ENCODE measurements at places on chromosomes 3 and 15. TPM values are rescaled to one million over a fixed set of nuclear protein-coding genes. Genes with fewer than 3 reads are reported as not detected.

DNA sequence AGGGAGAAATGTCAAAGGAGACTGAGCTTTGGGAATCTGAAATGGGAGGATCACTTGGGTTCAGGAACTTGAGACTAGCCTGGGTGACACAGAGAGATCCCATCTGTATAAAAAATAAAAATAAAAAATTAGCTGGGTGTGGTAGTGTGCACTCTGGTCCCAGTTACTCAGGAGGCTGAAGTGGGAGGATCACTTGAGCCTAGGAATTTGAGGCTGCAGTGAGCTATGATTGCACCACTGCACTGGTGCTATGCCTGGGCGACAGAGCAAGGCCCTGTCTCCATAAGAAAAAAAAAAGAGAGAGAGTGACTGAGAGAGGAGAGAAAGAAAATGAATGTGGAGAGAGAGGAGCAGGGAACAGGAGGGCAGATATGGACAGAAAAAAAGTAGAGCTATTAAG lies 72.8 kb downstream of the SENP2 start:
- DNase-seq = no peak

DNA sequence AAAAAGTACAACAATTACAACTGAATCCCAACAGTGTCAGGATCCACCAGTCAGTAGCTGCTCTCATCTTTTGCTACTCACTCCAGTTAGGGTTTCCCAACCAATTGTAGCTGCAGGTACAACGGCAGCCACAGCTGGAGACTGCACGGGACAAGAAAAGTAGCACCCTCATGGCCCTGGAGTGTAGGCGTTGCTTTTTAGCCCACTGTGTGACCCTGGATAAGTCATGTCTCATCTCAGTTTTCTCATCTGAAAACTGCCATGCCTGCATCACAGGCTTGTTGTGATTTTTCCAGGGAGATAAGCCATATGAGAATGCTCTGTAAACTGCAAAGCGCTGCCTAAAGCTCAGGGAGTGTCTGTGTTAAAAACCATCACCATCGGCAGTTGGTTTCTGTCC lies 535.6 kb upstream of the IL12A start:
- no peak for DNase-seq

DNA sequence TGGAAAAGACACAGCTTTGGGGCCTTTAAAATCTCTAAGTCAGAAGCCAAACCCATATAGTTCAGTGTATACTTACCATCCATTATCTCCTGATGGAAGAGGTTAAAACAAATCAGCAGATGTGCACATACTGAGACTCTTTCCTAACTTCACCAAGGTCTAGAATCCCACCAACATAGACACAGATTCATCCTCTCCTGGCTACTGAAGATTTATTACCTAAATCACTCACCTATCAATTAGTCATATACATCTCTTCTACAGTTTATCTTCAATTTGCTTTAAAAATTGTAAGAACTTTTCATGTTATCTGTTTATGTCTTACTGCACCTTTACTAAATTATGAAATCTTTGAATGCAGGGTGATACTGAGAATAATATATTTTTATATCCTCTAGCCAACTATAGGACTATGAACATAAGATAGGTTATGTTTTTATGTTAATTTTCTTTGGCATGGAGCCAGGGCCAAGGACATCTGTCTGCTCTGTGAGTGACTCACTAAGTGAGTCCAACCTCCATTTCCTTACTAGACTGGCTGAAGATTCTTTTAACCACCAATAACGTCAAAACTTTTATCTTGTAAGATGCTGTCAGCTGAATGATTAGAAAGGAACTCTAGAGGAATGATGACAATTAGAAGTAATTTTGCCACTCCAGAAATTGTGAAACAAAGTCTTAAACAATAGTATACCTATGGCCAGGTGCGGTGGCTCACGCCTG lies 397.6 kb downstream of the FOXP1 start:
- DNase-seq = no peak

- DNase-seq = no peak
These were observed 20.5 kb downstream of the MRPS11 start for GRCh38 chr15:88487796-88488523.

DNA sequence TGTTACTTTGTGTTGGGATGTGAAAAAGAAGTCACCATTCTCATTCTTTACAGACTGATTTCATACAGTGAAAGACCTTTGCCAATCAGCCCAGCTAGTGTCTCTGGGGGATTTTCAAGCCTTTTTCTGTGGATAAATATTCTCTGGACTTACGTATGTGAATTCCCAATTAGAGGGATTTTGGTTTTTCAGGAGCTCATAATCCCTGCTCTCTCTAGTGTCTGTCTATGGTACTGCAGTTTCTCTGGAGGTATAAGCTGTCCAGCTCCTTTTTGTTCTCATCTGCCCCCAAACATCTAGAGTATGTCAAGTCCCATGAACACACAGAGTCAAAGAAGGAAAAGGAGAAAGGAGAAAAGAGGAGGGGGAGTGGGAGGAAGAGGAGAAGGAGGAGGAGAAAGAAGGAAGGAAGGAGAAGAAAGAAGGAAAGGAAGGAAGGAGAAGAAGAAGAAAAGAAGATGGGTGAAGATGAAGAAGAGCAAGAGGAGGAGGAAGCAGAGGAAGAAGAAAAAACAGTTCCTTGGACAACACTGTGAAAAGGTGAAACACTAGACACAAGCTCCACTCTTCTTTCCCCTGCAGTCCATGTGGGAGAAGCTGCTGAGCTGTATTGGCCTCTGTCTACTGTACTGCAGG lies 218.6 kb downstream of the GREM1 start:
- DNase-seq = no peak

DNA sequence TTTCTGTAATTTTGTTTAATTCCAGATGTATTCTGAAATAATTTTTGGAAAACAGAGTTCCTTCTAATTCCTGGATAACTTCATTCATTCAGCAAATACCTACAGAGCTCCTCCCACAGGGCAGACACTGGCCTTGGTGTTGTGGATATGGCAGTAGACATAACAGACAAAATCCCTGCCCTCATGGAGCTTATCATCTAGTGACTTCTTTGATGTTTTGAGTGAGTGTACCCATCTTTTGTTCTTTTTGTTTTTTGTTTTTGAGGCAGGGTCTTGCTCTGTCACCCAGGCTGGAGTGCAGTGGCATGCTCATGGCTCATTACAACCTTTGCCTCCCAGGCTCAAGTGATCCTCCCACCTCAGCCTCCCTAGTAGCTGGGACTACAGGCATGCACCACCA lies 21.1 kb downstream of the DET1 start:
- no peak for DNase-seq

- no peak for DNase-seq
These were observed 263.3 kb downstream of the NEK10 start for GRCh38 chr3:27105904-27106303.

DNA sequence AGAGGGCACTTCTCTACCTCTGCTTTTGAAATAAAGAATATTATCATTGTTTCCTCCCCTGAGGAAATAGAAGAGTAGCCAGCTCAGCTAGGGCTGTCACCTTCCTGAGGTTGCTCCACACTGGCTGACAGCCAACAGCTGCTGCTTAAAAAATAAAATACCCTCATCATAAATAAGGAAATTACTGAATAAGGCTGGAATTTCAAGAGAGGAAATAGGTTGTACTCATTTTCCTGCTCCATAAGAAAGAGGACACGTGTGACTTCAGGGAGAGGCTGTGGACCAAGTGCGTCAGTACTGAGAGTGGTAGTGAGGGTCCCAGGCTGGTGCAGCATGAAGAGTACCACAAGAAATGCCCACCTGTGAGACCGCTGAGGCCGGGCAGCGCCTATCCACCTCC lies 8.1 kb upstream of the C2CD4B start:
- no peak for DNase-seq

DNA sequence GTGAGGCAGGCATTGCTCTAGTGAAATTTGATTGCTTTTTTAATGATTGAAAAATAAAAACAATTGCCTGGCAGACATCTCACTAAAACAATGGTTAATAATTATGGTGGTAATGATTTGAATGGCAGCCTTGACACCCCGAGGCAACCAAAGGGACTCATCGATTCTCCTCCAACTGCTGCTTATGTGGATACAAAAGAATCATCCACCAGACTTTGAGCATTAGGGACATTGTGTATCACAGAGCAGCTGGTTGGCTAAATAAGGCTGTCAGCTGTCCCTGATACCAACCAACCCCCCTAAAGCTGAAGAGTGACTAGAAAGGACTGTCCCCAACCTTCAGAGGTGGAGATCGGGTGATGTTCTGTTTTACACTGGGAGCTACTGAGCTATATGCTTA lies 1.7 kb upstream of the CD47 start:
- DNase-seq = no peak

- no peak for DNase-seq
These were observed 1099.7 kb upstream of the CFAP20DC start for GRCh38 chr3:60149501-60149900.

GRCh38 chr3:41363830-41364523 lies 164.7 kb downstream of the CTNNB1 start:
- no peak for DNase-seq

GRCh38 chr3:143016321-143016972 lies 15.1 kb downstream of the U2SURP start:
- DNase-seq = no peak

DNA sequence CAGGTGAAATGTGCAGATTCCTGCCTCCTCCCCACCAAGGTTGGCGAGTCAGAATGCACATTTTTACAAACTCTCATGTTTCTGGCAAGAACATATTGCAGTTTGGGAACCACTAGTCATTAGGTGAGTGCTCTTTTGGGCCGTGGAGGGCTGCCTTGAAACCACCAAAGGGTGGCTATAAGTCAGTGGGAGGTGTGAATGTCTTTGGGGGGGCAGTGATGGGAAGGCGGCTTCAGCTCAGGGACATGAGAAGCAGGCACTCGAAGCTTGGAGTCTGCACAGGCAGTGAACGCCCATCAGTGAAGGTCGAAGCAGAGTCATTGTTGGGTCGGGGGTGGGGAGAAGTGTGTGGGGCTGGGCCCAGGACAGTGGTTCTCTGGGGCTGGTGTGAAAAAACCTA lies 1.1 kb downstream of the NOX5 start:
- DNase-seq = no peak

DNA sequence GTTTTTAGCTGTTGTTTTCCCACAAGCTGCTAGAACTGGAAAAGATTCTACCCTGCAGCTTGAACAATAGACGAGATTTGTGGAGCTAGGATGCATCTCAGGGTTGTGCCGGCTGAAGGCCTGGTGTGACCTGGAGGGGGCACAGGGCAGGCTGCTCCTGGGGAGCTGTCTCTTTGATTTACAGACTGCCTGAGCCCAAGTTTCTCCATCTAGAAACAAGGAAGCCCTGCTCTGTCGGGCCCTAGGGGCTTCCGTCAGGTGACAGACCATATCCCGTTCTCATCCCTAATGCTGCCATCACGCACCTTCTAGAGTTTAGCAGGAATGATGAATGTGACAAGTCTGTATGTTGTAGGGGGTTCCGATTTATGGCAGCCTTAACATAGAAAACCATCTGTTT lies 7.9 kb upstream of the CPNE9 start:
- DNase-seq = no peak

GRCh38 chr3:160973067-160973809 lies 131.9 kb downstream of the B3GALNT1 start:
- no peak for DNase-seq

DNA sequence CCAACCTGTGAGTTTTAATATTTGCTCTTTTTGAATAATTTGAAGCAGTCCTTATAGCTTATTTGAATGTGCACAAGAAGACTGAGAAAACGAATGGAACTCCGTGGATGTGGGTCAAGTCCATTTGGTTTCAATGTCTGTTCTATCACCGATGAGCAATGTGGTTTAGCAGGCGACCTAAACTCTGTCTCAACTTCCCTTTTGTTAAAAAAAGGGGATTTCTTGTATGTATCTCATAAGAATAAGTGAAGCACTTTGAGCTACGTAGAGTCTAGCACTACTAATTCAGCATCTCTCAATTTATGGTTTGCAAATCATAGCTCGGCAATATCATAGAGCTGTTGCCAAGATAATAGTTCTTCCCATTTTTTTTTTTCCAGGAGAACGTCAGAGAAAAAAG lies 4.6 kb upstream of the SKIL start:
- DNase-seq = no peak

- no peak for DNase-seq
These were observed 126.1 kb upstream of the CTNNB1 start for GRCh38 chr3:41073190-41073589.

- DNase-seq = no peak
These were observed 136.8 kb downstream of the FHIT start for GRCh38 chr3:61114316-61114953.

GRCh38 chr3:190306513-190307163 lies 15.6 kb downstream of the CLDN1 start:
- no peak for DNase-seq

DNA sequence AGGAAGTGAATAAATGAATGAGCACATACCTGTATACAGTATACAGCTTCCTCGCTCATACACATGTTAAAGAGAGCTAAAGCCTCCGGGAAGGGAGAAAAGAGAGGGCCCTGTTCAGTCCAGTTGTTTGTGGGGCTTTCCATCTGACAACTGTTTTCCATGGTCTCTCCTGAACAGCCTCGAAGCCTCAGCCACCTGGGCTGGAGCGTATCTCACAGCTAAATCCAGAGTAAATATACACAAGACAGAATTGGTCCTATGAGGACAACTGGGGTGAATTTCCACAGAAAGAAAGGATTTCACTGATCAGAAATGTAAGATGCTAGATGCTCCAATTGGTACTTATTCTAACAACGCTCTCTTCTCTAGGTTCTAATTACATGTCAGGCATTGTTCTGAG lies 103.5 kb downstream of the LIPC start:
- no peak for DNase-seq

GRCh38 chr3:191343115-191343514 lies 12.8 kb upstream of the UTS2B start:
- no peak for DNase-seq

- DNase-seq = no peak
These were observed 703.3 kb upstream of the LMCD1 start for GRCh38 chr3:7798276-7798675.

DNA sequence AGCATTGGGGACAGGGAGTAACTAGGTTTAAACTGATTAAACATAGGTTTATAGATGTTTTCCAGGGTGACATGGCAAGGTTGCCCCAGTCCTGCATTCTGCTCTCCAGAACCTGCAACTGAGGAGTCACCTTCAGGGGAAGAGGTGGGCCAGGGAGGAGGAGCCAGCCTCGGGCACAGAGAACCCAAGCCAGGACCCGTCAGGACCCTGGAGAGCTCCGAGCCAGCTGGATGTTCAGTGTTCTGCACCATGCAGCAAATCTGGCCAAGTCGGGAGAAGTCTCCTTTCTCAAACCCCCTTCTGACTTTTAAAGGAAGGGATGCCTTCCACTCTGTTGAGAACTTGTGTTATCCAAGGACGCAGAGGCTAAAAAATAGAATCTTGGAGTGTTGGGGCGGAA lies 62.1 kb upstream of the SLC6A11 start:
- DNase-seq = no peak

- no peak for DNase-seq
These were observed 11.1 kb downstream of the UACA start for GRCh38 chr15:70752193-70752635.

GRCh38 chr15:28913171-28913765 lies 27.5 kb downstream of the APBA2 start:
- DNase-seq = no peak

SLCO2A1 gene
- 3.7 TPM for total RNA-seq

DNAH1 gene
- 4.2 TPM for total RNA-seq

SERP1 gene
- total RNA-seq = 77.3 TPM

CD200R1 gene
- 2.7 TPM for total RNA-seq

CYP19A1 gene
- total RNA-seq = 1.4 TPM

IL17RD gene
- total RNA-seq = 20.0 TPM

TIGIT gene
- total RNA-seq = 0.17 TPM

ASB14 gene
- 0.59 TPM for total RNA-seq

RBM5 gene
- total RNA-seq = 223 TPM

SEC11A gene
- 185 TPM for total RNA-seq

ATP13A5 gene
- 1.5 TPM for total RNA-seq

GPR176 gene
- total RNA-seq = 28.3 TPM

SCN10A gene
- total RNA-seq = 0.11 TPM

Measured in spinal cord (tissue), 10 donors.